ENCODE measurements at places on chromosomes 5 and 9.

GRCh38 chr5:7398596-7399280, 2.8 kb downstream of the ADCY2 start:
- no peak for DNase-seq

- DNase-seq: no peak
Measured at GRCh38 chr5:156764176-156764971, 85.7 kb upstream of the PPP1R2B start.

DNA sequence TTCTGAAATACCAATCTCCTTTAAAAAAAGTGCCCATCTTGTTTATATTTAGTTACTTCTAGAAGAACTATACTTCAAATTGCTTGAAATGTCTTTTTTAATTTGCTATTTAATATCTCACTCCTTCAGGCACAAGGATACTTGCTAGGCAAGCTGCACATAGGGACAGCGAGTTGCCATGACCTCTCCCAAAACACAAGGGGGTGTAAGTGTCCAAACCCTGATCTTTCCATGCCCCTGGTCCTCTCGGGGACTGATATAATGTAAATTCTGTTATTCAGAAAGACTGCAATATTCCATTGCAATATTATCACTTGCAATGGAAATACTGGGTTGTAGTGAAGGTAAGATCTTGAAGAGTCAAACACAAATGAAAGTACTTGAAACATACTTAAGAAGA, 480.4 kb downstream of the CETN3 start:
- no peak for DNase-seq

DNA sequence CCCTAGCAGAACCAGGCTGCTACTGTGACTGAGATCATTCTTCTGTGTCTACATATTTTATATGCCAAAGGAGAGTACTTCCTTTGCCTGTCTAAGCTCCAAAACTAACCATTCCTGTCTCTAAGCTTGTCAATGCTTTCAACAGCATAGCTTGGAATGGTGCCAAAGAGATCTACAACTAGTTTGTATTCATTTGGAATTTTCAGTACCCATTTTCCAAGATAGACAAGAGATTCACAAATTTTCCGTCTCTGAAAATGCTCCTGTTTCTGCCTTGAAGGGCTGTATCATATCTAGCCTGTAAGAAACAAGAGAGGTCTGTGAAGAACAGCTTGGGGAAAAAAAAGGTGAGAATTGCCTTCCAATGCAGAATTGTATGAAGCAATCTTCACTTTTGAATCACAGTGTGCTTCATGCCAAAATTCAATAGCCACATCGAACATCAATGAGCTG, 334.4 kb upstream of the ACTBL2 start:
- DNase-seq: no peak

GRCh38 chr5:72177538-72177937, 70.3 kb downstream of the MAP1B start:
- no peak for DNase-seq

GRCh38 chr9:4936823-4937222, 48.2 kb upstream of the JAK2 start:
- DNase-seq: no peak

DNA sequence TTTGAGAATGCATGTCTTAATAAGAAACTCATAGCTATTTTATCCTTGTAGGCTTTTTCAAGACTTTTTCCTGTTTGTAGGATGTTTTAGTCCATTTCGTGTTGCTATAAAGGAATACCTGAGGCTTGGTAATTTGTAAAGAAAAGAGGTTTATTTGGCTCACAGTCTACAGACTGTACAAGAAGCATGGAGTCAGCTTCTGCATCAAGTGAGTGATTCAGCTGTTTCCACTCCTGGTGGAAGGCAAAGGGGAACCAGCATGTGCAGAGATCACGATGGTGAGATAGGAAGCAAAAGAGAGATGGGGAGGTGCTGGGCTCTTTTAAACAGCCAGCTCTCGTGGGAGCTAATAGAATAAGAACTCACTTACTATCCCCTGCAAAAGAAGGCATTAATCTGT, 177.3 kb downstream of the ALDH1A1 start:
- DNase-seq: no peak

DNA sequence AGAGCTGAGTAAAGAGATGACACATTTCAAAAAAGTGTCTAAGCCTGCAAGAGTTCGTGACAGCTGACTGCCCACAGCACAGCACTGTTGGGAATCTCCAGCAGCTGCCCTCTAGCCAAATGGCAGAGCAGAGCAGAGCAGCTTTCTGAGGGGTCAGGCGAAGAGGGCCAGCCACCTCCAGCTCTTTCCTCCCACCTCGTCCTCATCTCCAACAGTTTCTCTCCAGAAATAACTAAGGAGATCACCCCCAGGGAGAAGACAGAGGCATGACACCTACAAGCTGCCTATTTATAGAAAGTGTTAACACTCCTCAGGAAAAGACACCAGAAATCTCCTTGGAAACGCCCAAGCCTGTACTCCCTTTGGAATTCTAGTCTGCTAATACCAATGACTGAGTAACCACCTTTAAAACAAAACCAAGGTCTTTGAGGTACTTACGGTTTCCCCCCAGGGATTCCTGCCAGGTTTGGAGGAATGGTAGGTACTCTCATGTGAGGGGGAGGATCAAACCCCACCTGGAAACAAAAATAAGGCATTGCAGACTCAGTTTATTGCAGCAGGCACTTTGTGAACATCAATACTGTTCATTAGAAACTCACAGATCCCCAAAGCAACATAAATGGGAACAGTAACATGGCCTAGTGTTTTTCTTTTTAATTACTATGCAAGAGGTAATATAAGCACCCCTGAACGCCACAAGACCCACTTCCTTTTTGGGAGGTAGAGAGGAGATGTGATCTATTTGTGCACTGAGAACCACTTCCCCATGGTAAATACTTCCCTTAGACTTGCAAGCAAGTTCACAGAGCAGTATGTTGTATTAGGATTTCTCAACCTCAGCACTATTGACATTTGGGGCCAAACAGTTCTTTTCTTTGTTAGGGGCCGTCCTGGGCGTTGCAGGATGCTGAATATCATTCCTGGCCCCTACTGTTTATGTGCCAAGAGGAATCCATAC, 79.3 kb downstream of the TLE1 start:
- DNase-seq: no peak

DNA sequence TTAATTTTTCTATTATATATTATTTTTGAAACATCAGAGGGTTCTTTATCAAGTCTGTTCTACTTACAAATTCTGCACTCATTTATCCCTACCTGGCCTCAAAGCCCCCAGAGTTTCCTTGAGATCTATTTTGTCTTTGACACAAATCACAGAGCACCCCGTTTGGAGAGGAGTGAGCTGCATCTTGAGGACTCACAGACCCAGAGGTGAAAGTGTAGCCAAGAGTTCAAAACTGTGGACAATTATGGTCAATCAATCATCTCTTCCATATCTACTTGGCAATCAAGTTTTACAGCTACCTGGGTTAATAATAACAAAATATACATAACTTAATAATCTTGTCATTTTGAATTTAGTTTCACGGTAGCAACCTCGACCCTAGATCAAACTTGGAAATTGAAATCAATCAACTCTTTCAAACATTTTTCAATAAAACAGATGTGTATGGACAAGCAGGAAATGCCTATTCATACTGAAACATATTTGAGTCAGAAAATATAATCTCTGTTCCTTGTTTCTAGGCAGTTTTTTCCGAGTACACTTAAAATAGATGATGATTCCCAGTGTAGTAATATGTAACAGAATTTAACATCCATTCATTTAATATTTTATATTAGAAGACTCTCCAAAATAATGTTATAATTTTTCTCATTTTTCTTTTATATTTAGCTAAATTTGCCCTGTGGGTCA, 13.7 kb upstream of the SYK start:
- DNase-seq: no peak

- DNase-seq: no peak
Measured at GRCh38 chr5:119453040-119453373, 710 bp downstream of the HSD17B4 start.

DNA sequence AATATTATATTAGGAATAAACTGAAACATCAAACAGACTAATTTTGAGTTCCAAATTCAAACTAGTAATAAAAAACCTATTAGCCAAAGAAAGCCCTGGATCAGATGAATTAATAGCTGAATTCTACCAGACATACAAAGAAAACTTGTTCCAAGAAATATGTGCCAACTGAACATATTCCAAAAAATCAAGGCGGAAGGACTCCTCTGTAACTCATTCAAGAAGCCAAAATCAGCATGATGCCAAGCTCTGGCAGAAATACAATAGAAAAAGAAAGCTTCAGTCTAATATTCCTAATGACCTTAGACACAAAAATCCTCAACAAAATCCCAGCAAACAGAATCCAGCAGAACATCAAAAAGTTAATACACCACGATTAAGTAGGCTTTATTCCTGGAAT, 619.1 kb upstream of the COX7C start:
- DNase-seq: no peak

DNA sequence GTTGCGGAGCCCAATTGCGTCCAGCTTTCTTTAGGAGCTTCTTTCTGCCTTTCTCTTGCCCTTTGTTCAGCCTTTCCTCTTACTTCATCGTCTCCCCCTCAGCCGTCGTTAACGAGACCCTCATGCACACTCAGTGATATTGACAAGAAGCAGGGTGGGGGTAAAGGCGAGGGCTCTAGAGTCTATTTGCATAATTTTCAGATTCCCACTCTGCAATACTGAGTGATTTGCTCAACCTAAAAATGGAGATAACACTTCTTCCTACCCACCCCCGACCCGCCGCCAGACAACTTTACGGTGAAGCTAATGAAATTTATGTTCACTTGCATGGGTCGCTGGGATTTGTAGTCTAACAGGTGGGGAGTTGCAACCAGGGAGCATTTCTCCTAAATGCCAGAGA, 1.3 kb upstream of the TBC1D2 start:
- DNase-seq: no peak

DNA sequence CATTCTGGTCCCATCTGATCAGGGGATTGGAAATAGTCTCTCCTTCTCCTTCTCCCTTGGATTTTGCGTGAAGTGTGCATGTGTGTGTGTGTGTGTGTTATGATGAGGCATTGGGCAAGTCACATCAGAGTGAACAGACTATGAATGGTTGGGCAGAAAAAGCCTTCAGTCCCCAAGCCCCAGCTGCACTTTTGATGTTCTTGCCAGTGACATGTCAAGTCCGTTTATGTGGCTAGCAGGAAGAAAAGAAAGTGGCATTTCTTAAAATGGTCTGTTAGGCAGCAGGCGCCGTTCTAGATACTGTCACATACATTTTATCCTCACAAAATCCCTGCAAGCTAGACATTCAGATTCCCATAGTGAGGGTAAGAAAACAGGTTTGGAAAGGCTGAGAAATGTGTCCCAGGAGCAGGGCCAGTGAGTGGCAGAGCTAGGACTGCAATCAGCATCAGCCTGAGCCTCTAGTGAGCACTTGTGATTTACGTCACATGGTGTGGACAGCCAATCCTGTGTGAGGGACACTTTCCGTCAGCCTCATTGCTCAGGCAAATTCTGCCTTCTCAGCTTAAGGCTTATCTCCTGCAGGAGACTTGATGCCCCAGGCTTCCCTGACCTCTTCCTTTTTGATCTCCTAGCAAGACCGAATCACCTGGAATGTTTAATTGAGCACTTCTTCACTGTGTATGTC, 60.4 kb downstream of the GLRA1 start:
- DNase-seq: no peak

GRCh38 chr5:126208691-126209090, 214.5 kb upstream of the GRAMD2B start:
- no peak for DNase-seq
